ENCODE measurements at places on chromosomes 6 and 20. TPM values are rescaled to one million over a fixed set of nuclear protein-coding genes. Genes with fewer than 3 reads are reported as not detected.

GRCh38 chr6:100381111-100381510 is 83.6 kb downstream of the SIM1 start:
- no peak for DNase-seq
- no peaks in the 10 kb centered on the region for H3K36me3 ChIP-seq
- H3K4me1 ChIP-seq = no peaks in the 10 kb centered on the region
- no peak overlapping the region for H3K4me3 ChIP-seq

DNA sequence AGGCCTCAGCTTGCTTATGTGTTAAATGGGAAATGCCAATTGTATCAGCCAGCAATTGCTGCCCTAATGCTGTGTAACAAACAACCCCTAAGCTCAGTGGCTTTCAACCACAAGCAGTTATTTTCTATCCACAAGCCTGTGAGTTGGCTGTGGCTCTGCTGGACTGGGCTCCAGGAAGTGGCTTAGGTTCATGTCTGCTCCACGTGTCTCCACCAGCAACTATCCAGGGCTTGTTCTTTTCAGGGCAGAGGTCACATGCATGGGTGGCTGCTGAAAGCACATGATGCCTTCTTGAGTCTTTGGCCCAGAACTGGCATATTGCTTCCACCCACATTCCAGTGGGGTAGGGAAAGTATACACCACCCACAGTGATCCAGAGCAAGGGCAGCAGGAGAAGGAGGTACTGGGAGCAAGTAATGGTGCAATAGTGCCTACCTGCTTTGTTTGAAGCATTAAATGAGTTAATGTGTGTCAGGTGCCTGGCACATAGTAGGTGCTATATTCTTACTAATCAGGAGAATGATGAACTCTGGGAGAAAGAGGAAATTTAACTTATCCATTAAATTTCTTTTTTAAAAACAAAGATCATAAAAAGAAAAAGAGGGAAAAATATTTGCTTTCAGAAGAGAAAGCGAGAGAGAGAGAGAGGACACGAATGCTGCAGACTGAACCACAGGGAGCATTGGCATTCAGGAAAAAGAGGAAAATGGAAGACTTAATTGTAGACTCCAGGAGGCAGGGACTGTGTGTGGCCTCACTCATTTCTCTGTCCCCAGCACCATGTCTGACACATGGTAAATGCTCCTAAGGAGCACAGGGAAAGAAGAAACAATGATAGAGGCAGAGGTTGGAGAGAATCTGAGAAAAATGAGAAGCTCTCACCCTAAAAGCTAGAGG is 25.2 kb upstream of the RNF24 start:
- H3K27me3 ChIP-seq = no peaks in the 10 kb centered on the region
- no peak overlapping the region for H3K27ac ChIP-seq
- no peak overlapping the region for H3K4me3 ChIP-seq
- H3K36me3 ChIP-seq = no peaks in the 10 kb centered on the region
- DNase-seq = no peak

DNA sequence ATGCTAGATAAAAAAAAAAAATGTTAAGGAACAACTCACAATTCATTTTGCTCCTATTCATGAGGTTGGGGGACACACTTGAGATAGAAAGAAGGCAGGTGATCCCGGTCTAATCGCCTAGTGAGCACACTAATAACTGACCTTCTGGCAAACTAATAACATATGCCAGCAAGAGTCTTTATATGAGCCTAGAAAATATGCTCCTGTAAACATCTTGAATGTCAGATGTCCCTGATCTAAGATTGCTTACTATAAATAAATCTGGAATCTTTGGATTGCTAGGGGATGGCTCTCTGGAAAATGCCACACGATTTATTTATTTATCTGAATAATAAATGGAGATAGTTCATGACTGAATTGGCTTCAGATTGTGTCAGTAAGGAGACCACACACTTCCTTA is 821.9 kb downstream of the GRIK2 start:
- H3K36me3 ChIP-seq = no peaks in the 10 kb centered on the region
- H3K27ac ChIP-seq = no peak overlapping the region
- no peak overlapping the region for H3K4me3 ChIP-seq

DNA sequence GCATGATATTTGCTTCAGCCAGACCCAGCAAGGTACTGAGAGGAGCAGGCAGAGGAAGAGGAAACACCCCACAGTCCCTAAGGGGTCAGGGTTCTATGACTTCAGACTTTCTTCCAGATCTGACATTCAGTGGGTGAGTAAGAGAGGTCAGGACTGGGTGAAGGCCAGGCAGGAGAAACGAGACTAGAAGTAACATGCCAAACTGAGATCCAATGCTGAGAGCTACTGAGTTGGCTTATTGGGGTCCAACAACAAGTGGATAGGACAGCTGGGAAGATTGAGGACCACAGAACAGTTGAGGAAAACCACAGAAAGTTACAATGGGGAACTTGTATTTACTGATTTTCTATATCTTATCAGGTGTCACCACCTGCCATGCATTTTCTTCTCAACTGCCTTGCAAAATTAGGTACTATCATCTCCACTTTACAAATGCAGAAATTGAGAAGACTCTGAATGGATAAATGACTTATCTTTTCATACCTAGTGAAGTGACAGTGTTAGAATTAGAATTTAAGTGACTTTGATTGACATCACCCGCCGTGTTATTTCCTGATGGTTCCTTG is 43.8 kb upstream of the HIVEP1 start:
- no peak overlapping the region for H3K27ac ChIP-seq
- no peaks in the 10 kb centered on the region for H3K36me3 ChIP-seq
- no peak for DNase-seq
- H3K27me3 ChIP-seq = no peaks in the 10 kb centered on the region
- H3K4me3 ChIP-seq = no peak overlapping the region

The HNF4A gene
- total RNA-seq = not detected

GRCh38 chr20:12970372-12970821 is 38.4 kb upstream of the SPTLC3 start:
- H3K27ac ChIP-seq = no peak overlapping the region
- no peak for DNase-seq
- H3K4me3 ChIP-seq = no peak overlapping the region

The HDGFL1 gene
- not detected for total RNA-seq

DNA sequence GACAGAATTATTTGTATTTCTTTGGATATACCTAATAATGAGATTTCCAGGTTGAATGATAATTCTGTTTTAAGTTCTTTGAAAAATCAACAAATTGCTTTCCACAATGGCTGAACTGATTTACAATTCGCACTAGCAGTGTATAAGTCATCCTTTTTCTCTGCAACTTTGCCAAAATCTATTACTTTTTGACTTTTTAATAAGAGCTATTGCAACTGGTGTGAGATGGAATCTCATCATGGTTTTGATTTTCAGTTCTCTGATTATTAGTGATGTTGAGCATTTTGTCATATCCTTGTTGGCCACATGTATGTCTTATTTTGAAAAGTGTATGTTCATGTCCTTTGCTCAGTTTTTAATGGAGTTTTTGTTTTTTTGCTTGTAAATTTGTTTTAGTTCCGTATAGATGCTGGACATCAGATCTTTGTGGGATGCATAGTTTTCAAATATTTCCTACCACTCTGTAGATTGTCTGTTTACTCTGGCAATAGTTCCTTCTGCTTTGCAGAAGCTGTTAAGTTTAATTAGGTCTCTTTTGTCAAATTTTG is 409.8 kb upstream of the CITED2 start:
- peaks cover 9% of the 10 kb centered on the region for H3K27me3 ChIP-seq
- no peaks in the 10 kb centered on the region for H3K4me1 ChIP-seq

GRCh38 chr20:33660035-33660684 is 2.0 kb upstream of the C20orf144 start:
- DNase-seq = no peak
- peaks cover 11% of the 10 kb centered on the region for H3K4me1 ChIP-seq
- no peak overlapping the region for H3K27ac ChIP-seq
- no peak overlapping the region for H3K4me3 ChIP-seq
- no peaks in the 10 kb centered on the region for H3K36me3 ChIP-seq

GRCh38 chr20:37393863-37394542 is 48.1 kb downstream of the SRC start:
- H3K36me3 ChIP-seq = no peaks in the 10 kb centered on the region
- H3K4me3 ChIP-seq = no peak overlapping the region
- H3K27ac ChIP-seq = no peak overlapping the region
- no peak for DNase-seq

DNA sequence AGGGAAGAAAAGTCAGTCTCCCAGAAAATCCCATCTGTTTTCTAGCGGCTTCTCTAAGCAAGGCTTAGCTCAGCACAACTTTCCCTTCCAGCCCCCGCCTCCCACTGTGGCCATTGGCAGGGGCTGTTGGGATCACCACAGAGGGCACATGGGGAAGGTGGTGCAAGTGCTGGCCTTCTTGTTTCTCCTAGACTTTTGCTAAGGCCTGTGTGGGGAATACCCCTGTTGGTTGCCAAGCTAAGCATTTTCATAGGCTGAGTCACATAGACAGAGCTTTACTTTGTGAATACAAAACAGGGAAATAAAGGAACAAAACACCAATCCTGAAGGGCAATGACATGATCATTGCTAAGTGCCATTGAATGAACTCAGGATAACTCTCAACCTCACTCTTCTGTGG is 32.4 kb upstream of the TIAM2 start:
- peaks cover 4% of the 10 kb centered on the region for H3K36me3 ChIP-seq
- no peaks in the 10 kb centered on the region for H3K4me1 ChIP-seq
- no peak overlapping the region for H3K4me3 ChIP-seq
- DNase-seq = no peak
- no peaks in the 10 kb centered on the region for H3K27me3 ChIP-seq

GRCh38 chr6:95784869-95785268 is 207.5 kb downstream of the MANEA start:
- no peak overlapping the region for H3K27ac ChIP-seq
- DNase-seq = no peak
- no peaks in the 10 kb centered on the region for H3K27me3 ChIP-seq
- no peaks in the 10 kb centered on the region for H3K4me1 ChIP-seq

The KCNG1 gene
- 1.2 TPM for total RNA-seq

DNA sequence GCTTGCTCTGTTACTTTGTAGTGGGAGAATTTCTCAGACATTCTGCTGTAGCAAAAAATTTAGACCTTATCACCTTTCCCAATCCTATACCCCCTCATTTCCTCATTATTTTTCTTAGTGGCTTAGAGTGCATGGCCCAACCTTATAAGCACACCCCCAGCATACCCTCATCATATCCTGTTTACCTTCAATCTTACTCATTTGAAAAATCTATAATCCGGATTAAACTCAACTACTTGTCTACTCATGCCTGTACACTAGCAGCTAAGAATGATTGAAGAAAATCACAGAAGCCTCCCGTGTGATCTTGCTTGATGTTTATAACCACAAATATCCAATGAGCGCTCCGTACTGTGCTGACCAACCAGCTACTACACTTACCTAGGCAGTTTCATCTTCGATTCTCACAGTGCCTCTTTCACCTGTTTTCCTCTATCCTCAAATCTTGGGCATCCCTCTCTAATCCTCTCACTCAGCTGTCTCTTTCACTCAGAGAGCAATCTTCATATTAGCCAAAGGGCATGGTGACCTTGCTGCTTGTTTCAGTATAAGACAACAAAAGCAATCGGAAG is 36.6 kb downstream of the AIG1 start:
- H3K27ac ChIP-seq = no peak overlapping the region
- H3K4me1 ChIP-seq = peaks cover 8% of the 10 kb centered on the region
- H3K36me3 ChIP-seq = peaks cover 2% of the 10 kb centered on the region
- DNase-seq = no peak

- H3K27ac ChIP-seq = peak overlapping the region; percentile 16
- H3K27me3 ChIP-seq = no peaks in the 10 kb centered on the region
- peaks cover 61% of the 10 kb centered on the region for H3K36me3 ChIP-seq
- no peak overlapping the region for H3K4me3 ChIP-seq
These were observed 22.2 kb upstream of the ZBTB2 start for GRCh38 chr6:151413372-151414145.

The TOX2 gene
- 0.52 TPM for total RNA-seq

DNA sequence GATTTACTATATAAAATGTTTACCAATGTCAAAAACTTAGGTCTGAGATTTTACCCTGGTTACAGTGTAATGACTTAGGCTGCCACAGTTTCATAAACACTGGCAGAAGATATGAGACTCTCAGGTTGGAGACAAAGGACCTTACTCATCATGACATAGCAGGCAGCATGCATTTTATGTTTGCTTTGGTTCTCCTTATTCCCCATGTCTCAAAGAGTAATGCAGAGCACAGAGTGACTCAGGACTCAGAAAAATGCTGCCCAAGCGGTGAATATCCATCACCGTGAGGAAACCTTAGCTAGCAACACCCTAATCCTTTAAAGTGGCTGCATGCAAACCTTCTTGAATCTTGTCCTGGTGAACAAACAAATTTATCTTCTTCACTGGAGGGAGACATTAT is 112.1 kb upstream of the EYS start:
- DNase-seq = no peak
- no peaks in the 10 kb centered on the region for H3K4me1 ChIP-seq
- H3K27ac ChIP-seq = no peak overlapping the region
- H3K36me3 ChIP-seq = no peaks in the 10 kb centered on the region
- no peak overlapping the region for H3K4me3 ChIP-seq

DNA sequence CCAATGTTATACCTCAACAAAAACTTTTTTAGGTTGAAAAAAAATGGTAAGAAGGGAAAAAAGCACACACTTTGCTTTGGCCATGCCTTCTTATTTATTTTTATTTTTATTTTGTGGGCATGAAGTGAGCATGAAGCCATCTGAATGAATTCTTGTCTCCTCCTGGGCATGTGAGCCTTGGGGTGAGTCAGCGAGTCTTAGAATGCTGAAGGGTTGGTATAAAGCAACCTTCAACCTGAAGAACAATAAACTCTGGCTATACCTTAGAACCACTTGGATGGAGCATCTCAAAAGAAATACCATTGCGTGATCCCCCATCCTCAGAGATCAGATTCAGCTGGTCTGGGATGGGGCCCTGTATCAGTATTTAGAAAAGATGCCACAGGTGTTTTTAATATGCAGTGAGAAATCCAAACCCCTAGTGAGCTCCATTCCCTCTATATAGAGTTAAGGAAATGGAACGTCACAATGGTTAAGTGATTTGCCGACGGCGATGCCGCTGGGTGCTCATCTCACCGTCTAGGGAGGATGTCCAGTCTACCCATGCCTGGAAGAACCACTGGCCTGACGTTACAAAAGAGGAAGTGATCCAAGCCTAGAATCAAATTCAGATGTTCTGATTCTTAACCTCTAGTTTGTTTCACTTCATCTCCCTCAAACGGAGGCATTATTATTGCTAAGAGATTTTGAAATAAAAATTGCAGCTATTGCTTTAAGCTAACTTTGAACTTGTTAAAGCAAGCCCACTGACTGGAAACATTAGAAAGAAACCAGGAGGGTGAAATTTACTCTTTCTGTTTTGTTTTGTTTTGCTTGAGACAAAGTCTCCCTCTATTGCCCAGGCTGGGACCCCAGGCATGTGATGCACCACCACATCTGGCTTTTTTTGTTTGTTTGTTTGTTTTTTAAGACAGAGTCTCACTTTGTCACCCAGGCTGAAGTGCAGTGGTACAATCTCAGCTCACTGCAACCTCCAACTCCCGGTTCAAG is 67.1 kb downstream of the EDN1 start:
- DNase-seq = no peak
- H3K27me3 ChIP-seq = no peaks in the 10 kb centered on the region
- H3K4me1 ChIP-seq = no peaks in the 10 kb centered on the region
- H3K4me3 ChIP-seq = no peak overlapping the region

GRCh38 chr20:38827770-38828281 is 22.3 kb downstream of the PPP1R16B start:
- no peaks in the 10 kb centered on the region for H3K27me3 ChIP-seq
- H3K4me3 ChIP-seq = peak overlapping the region; percentile 22
- H3K4me1 ChIP-seq = peaks cover 69% of the 10 kb centered on the region
- peak overlapping the region; percentile 84 for H3K27ac ChIP-seq

The BEND3 gene
- total RNA-seq = 9.3 TPM

The LTV1 gene
- 63.6 TPM for total RNA-seq

- peaks cover 72% of the 10 kb centered on the region for H3K4me1 ChIP-seq
- H3K27me3 ChIP-seq = no peaks in the 10 kb centered on the region
- no peak for DNase-seq
- H3K27ac ChIP-seq = peak overlapping the region; percentile 78
- peaks cover 23% of the 10 kb centered on the region for H3K36me3 ChIP-seq
These were observed 15.0 kb downstream of the FKBP5 start for GRCh38 chr6:35673755-35674154.

Data from activated naive CD8-positive, alpha-beta T cell treated with anti-CD3 and anti-CD28 coated beads for 36 hours (primary cell).